NCI-H2029 (cell line): ENCODE measurements at places on chromosomes 13 and 19.

- DNase-seq = no peak
Measured at GRCh38 chr13:49351871-49352270, 92.0 kb downstream of the CAB39L start.

DNA sequence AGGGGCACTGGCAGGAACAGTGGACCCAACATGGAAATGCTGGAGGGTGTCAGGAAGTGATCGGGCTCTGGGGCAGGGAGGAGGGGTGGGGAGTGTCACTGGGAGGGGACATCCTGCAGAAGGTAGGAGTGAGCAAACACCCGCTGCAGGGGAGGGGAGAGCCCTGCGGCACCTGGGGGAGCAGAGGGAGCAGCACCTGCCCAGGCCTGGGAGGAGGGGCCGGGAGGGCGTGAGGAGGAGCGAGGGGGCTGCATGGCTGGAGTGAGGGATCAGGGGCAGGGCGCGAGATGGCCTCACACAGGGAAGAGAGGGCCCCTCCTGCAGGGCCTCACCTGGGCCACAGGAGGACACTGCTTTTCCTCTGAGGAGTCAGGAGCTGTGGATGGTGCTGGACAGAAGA is 4.1 kb downstream of the KLK2 start:
- DNase-seq = no peak

DNA sequence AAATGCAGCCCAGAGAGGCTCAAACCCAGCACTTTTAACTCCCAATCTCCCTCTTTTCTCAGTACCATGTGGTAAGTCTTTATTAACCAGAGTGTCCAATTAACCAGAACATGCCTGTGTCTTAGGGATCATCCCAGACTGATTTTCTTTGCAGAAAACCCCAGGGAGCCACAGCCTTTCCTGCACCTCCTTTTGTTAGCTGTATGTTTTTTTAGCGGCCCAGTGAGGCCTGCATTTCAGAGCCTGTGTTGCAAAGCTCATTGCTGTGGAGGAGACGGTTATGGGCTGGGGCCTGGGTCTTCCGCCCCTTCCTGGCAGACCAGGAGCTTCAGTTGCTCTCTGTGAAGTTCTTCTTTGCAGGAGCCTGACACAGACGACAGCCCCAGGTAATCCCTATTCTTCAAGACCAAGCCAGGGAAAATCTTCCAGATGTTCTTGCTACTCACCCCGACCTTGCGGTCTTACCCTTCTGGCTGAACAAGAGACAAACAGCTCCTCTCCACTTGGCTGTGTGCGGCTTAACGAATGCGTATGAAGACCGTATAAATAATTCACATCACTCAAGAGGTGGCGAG is 70.7 kb upstream of the TSHZ3 start:
- DNase-seq = no peak

DNA sequence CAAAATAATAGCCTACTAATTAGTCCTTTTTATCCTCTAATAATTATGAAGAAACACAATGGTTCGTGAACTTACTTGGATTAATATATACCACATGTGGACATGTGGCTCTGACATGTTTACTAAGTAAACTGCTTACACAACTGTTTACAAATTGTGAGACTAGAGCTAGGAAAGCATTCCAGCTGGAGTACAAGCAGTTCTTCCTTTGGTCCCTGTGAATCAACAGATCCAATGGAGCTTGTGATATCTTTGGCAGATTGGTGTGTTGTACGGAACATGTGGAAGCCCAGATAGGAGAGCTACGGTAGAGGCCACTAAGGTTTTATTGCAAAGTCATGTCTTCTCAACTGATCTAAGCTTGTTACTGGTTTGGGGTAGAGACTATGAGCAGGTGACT is 145.5 kb upstream of the SPRY2 start:
- no peak for DNase-seq

DNA sequence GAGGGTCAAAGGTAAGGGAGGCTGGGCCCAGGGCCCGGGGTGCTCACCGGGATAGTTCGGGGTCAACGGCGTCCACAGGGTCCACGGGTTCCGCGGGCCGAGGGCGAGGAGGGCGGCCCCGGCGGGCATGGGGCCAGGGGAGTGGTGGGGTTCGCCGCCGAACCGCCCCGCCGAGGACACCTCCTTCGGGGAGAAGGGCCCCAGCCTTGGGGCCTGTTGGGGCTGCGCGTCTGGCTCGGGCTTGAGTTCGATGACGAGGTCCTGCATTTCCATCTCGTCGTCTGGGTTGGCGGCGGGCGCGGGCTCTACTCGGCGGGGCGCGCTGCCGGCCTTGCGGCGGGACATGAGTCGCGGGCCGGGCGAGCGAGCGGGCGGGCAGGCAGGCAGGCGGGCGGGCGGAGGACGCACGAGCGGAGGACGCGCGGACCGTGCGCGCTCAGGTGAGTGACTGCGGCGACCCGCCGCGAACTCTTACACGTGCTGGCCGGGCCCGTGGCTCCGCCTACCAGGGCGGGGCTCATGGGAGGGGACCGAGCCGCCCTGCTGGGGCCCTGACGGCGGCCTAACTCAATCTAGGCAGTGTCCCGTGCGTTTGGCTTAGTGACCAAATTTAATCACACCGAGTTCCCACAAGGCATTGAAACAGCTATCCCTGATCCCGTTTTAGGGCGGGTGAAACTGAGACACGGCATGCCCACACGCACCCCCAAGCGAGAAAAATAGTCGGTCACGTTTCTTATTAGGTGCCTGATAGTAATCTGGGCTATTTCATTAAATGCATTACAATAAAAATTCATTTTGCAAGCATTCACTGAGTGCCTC is at the start of gene ZNF296:
Gene ZNF296 (minus strand): TSS at position 450 of the 822 bp plus-strand sequence. CDS start 105 bp downstream, at position 345.
- peak; percentile 68 for DNase-seq

DNA sequence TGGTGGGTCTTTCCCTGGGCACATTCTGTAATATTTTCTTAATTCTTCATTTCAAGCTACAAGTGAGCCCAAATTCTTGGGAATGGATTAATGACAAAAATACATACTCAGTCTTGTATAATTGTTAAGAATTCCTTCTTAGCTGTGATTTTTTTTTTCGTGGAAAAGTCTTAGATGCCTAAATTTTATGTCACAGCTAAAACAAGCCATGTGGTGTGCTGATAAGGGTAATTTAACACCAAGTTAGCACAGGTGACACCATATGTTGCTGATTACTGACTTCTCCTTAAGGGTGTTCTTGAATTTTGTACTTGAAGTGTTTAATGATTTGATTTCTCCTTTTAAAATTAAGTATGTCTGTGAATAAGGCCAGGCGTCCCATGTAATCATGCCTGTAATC is 29.3 kb downstream of the WDFY2 start:
- no peak for DNase-seq

DNA sequence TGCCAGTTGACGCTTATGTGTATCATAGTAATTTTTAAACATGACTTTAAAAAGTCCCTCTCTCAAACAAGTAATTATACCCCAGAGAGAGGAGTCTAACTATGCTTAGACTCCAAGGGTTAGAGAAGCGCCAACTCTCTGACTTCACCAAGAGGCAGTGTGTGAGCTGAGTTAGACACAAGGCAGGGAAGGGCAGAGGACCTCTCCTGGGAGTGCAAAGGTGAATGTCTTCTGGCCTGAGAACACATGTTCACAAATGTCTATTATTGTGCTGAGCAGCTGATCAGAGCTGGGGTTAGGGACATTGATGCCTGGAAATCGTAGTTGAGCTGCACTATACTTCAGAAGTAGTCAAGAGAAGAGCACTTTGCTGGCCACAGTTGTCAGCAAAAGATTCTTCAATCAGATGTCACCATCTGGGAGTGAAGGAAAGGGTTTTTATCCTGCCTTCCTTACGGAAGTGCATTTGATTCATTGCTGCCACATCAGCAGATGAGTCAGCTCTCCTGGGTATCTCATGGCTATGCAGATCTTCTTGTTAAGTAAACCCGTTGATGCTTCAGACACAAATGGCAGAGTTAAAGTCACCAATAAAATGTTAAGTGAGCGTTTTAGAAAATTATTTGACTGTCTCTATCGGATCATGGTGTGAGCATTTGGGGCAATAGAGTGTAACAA is 283.2 kb upstream of the ARGLU1 start:
- no peak for DNase-seq

GRCh38 chr19:3133793-3134116 is 2.1 kb upstream of the GNA15 start:
- no peak for DNase-seq

DNA sequence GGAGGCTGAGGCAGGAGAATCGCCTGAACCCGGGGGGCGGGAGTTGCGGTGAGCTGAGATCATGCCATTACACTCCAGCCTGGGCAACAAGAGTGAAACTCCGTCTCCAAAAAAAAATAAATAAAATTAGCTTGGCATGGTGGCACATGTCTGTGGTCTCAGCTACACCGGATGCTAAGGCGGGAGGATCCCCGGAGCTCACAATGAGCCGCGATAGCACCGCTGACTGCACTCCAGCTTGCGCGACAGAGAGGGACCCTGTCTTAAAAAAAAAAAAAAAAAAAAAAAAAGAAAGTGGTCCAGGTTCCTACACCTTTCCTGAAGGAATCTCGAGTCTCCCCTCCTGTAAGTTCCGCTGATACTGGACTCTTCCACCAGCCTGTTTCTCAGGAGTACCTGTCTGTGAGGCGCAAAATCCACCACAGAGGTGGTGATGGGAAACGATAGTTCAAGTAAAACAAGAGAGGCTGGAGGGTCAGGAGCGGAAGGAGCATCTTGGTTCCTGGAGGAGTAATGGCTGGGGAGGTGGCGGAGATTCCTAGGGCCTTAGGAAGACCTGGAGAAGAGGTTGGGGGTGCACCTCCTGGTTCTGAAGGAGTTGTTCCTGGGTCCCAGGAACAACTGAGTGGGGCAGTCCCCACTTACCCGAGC is 471 bp downstream of the FUT1 start:
- no peak for DNase-seq

- no peak for DNase-seq
Measured at GRCh38 chr13:91017669-91018053, 329.8 kb upstream of the MIR17HG start.

- no peak for DNase-seq
Measured at GRCh38 chr19:38045554-38046253, 138.7 kb downstream of the SIPA1L3 start.

DNA sequence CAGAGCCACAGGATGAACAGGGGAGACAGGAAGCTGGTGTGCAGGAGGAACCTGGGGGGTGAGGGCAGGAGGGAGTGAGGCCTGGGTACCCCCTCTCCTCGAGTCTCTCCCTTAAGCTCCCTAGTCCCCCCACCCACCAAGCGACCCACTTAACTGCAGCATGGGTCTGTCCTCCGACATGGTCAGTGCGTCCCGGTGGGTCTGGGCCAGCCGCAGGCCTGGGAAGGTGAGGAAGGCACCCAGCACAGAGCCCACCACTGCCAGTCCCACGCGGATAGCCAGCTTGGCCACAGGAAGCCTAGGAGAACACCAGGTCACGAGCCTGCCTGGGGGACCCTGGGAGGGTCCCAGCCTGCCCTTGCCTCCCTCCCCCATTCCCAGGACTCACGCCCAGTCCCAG is 16.9 kb downstream of the TMEM161A start:
- no peak for DNase-seq

- DNase-seq = no peak
Measured at GRCh38 chr13:112854321-112854720, 114.7 kb upstream of the MCF2L start.

GRCh38 chr13:83184150-83184475 is 698.2 kb downstream of the SLITRK1 start:
- DNase-seq = no peak

GRCh38 chr13:36101157-36101556 is 30.0 kb downstream of the DCLK1 start:
- DNase-seq = no peak

DNA sequence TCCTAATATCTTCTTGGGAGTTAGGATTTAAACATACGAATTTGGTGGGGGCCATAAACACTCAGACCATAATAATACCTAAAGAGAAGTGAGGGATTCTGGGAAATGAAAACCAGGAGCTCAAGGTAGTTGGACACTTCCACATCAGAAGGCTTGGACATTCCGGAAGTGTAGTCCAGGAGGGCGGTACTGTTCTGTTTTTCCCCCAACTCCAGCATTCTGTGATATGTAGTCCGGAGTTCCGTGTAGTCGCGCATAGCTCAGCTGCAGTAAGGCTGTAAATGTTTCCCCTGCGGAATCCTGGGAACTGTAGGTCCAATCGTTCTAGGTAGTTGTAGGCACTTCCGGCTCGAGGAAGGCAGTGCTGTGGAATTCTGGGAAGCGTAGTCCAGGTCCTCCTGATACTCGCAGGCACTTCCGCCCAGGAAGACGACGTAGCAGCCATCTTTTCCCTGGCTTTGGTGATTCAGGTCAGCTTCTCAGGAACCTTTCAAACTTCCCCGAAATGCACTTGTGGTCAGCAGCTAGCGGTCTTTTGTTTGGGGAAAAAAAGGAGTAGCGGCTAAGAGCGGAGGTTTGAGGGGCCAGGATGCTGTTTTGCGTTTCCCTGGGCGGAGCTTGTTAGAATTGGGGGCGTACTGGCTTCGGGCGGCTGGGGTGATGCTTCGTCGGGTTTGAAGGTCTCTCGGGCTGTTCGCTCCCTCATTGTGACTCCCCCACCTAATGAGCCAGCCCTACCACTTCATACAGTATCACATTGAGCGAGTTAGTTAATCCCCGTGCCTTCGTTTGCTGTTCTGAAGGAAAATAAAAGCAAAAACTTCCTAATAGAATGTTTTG is at the start of gene ZNF226:
Gene ZNF226 (plus strand): TSS at position 428 of the 840 bp plus-strand sequence. CDS start 4,981 bp downstream, outside the sequence.
- DNase-seq = peak; percentile 98
